ENCODE measurements at places on chromosomes 11 and 22. TPM values are rescaled to one million over a fixed set of nuclear protein-coding genes. Genes with fewer than 3 reads are reported as not detected.

The UCP2 gene
- 494 TPM for total RNA-seq

The PKNOX2 gene
- not detected for total RNA-seq

The TMEM121B gene
- total RNA-seq: 0.24 TPM

The KRTAP5-8 gene
- total RNA-seq: not detected

The DDI1 gene
- not detected for total RNA-seq

The ANKK1 gene
- total RNA-seq: 0.17 TPM

The SLC22A6 gene
- not detected for total RNA-seq

Data from T-helper 1 cell treated with Interleukin-12 subunit alpha and Interleukin-12 subunit beta and Interleukin-4 antibody, amounts not matched to agents 30 ng/mL and 1 ng/mL, for 36 hours (primary cell).